ENCODE measurements at places on chromosomes 5 and 9.
A peak's percentile ranks its signal among the peaks of the same experiment; 100 is the strongest.

GRCh38 chr5:1648806-1649205, 125.0 kb upstream of the LPCAT1 start:
- DNase-seq = no peak

GRCh38 chr9:122929796-122930354, 1.4 kb downstream of the ZBTB26 start:
- DNase-seq = no peak

- DNase-seq = no peak
Measured at GRCh38 chr5:66958980-66959641, 237.5 kb downstream of the CD180 start.

GRCh38 chr9:122302237-122303093, 37.8 kb downstream of the MRRF start:
- DNase-seq = no peak

DNA sequence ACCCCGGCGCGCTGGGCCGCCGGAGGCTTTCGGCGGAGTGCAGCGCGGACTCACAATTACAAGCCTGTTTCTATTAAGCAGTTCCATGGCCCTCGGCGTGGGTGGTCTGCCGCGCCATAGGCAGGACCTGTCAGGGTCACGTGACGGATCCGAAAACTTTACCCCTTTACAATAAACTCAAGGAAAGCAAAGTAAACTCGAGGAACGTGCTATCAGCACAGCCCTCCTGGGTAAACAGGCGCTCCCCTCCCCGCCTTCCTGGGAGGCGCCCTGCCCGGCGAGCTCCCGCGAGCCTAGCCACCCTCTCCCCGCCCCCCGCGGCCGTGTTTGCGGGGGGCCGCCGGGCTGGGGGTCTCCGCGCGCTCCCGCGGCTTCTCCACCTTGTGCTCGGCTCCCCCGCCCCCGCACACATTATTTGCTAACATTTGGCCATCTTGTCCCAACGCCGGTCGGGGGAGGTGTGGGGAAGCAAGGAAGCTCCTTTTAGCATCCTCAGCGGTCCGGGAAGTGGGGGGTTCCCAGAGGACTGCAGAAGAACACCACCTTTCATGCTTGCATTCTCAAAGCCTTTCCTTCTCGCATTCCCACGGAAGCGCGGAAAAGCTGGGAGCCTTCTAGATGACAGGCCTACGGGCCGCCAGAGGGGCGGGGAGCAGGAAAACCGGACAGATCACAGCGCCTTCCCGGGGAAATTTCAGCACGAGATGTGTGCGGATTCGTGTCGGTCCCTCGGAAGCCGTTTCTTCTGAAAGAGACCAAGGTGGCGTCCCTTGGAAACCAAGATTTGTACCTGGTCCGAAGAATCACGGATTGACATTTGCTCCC, at the start of gene PTCH1:
TSS of gene PTCH1 (minus strand) at position 238 of the 825 bp plus-strand sequence.
- no peak for DNase-seq

- no peak for DNase-seq
Measured at GRCh38 chr9:88972401-88972800, 18.9 kb upstream of the S1PR3 start.

GRCh38 chr5:31815376-31815775, 176.4 kb downstream of the PDZD2 start:
- no peak for DNase-seq

DNA sequence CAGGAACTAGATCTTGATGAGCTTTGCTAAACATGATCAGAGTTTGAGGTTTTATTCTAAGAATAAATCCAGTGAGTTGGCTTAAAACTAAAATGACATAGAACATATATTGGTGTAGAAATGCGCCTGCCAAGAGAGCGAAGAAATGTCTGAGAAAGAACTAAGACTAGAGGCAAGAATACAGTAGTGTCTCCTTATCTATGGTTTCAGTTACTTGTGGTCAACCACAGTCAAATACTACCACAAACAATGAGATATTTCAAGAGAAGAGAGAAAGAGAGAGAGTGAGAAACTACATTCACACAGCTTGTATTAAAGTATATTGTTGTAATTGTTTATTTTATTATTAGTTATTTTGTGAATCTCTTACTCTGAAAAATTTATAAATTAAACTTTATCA, 254.4 kb upstream of the CDH10 start:
- no peak for DNase-seq

GRCh38 chr5:74460694-74461093, 179.8 kb downstream of the ENC1 start:
- DNase-seq = no peak

GRCh38 chr5:156647034-156647451, 203.1 kb upstream of the PPP1R2B start:
- DNase-seq = no peak

DNA sequence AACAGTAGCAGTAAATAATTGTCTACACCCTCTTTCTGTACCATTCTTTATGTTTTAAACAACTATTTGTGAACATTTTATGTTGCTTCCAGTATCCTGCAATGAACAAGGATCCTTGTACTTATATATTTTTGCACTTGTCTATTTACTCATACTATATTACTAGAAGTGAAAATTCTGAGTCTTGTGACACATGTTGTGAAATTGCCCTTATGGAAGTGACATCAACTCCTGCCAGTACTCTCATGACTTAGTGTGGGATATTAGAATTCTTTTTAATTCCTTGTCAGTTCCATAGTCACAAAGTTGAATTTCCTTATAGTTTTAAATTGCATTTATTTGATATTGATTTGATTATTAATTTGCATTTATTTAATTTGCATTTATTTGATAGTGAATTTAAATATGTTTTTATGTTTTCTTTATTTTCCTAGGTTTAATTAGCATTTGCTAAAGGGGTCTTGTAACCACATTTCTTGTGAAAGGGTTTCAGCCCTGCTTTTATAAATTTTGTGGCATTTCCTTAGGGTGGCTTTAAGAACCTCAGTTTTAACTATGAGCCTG, 27.7 kb downstream of the PARP8 start:
- peak; percentile 10 for DNase-seq

GRCh38 chr9:26870292-26870691, 22.3 kb downstream of the CAAP1 start:
- DNase-seq = no peak

DNA sequence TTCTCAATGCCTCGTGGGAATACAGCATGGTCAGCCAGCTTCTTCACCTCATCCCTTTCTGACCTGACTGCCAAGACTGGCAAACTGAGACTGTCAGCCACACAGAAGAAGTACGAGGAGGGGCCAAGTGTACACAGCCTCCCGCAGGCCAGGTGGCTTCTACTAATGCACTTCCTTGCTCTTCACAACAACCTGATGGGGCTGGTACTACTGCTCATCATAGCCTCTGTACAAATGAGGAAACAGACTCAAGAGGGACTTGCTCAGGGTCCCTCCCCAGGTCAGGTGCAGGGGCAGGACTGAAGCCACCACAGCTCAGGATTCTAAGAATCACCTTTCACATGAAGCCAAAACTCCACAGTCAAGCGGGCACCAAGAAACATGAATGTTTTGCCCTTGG, 21.3 kb downstream of the NIPAL4 start:
- DNase-seq = no peak

DNA sequence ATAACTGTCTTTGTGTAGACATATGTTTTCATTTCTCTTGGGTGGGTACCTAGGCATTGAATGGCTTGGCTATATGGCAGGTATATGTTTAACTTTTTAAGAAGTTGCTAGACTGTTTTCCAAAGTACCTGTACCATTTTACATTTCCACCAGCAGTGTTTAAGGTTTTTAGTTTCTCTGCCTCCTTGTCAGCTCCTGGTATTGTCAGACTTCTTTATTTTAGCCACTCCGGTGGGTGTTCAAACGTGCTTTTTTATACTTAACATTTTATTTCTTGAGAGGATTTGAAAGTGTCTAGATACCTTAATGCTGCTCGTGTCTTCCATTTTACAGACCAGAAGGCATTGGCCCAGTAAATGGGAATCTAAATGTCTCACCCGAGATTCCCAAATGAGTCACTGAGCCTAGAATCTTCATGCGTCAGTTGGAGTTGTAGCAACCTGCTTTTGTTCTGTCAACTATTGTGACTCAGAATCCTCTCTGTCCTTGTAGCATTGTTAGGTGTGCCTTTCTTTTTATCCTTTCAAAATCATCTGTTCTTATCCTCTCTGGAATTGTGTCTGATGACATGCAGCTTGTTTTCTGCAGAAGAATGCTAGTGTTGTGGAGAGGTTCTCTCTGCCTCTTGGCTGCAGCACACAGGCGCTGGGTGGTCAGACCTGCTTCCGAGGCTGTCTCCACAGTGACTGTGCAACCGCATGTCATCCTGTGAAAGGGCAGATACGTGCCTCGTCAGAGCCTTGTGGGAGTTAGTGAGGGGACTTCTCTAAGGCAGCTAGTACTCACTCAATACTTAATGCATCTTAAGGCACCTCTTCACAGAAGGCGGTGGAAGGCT, 291.8 kb downstream of the AOPEP start:
- DNase-seq = peak; percentile 15

- DNase-seq = peak; percentile 85
Measured at GRCh38 chr9:115006660-115007059, 76.3 kb upstream of the TNFSF8 start.

DNA sequence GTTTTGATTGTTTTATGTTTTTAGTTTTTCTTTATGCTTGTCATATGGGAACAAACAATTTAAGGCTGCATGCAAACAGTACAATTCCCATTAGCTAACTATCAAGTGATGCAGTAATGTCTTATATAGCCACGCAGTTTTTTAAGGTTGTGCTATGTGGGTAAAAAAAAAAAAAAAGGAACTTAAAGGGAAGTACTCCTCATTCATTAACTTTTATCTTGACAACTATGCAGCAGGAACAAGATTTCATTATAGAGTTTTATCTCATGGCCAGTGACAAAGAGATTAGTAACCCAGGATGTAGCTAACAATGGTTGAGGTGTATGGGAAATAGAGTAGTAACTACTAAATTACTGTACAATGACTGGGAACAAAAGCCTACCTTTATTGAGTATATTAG, 1008.2 kb upstream of the CDH9 start:
- DNase-seq = no peak

DNA sequence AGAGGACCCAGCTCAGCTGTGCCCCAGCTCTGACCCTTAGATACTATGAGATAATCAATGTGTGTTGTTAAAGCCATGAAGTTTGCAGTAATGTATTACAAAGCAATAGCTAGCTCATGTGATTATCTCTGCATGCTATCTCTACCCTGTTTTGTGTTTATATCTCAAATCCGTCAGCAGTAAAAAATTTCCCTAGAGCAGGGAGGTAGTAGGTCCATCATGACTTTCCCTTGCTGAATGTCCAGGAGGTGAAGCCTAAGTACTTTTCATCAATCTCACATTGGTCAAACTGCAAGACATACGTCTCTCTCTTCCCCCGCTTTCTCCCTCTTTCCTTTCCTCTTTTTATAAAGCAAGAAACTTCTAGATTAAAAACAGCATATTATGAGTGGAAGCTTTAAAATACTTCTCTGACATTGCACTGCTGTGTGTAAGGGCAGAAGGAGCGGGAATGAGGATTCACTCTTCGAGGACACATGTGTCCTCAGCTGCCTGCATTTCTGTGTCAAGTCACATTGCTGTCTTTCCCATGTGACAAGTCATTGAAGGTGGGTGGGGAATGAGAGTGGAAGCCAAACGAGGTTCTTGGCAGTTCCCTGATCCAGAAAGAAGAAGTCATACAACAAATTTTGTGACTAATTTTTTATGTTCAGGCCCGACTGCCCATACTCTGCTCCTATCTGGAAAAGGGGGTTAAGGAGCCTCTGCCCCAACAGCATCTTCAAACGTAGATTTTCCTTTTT, 93.1 kb upstream of the RETREG1 start:
- no peak for DNase-seq

DNA sequence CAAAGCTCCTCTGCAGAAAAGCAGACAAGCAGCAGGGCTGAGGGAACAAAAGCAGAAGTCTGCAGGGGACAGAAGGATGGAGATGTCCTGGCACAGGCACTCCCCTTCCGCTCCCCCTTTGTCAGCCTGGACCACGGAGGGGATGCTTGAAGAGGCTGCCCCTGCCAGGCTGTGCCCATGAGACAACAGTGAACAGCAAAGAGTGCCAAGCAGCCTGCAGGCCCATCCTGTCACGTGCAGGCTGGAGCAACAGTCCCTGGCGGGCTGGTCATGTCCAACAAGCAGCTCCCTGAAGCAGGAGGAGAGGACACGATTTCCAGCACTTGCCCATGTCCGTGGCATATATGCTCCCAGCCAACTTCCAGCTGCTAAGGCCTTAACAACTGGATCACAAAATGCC, 132.3 kb downstream of the IRX2 start:
- DNase-seq = no peak

DNA sequence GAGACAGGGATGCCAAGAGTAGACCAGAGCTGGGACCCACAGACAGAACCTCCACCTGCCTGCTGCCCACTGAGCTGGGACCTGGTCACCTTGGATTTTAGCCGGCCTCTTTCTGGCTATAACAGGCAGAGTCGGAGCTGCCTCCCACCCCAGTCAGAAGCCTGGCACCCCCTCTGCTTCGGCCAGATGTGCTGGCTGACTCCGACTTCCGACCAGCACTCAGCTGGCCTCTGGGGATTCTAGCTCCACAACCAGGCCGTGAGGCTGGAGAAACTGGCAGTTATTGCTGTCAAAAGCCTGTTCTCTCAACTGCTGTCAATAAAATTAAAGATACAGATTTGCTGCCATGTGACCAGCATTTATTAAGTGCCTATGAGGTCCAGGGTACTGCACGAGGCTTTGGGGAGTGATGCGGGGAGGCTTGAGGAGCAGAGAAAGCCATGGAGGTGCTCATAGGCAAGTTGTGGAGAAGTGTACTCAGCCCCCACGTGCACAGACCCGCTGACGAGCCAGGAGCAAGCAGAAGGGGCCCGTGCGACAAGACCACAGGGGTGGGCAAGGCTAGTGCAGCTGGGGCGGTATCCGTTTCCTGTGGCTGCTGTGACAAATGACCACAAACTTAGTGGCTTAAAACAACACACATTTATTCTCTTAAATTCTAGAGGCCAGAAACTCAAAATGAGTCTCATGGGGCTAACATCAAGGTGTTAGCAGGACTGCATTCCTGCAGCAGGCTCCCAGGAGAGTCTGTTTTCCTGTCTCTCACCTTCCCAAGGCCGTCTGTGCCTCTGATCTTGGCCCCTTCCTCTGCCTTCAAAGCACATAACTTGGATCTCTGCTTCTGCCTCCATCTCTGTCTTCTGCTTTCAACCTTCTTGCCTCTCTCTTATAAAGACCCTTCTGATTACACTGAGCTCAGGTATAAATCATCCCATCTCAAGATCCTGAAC, 13.1 kb downstream of the GFI1B start:
- no peak for DNase-seq

- no peak for DNase-seq
Measured at GRCh38 chr5:142584891-142585290, 101.0 kb downstream of the FGF1 start.
